Stimulated activated CD8-positive, alpha-beta memory T cell treated with anti-CD3 and anti-CD28 coated beads, Interleukin-12 subunit alpha, Interleukin-12 subunit beta, amount 100 ng/mL, for 4 hours (primary cell): ENCODE measurements at places on chromosomes 16 and 17.

- DNase-seq, result no peak
Measured at GRCh38 chr17:3559270-3559645, 1.6 kb upstream of the TRPV3 start.

- no peak for DNase-seq
Measured at GRCh38 chr16:3732171-3732570, 14.8 kb upstream of the TRAP1 start.

DNA sequence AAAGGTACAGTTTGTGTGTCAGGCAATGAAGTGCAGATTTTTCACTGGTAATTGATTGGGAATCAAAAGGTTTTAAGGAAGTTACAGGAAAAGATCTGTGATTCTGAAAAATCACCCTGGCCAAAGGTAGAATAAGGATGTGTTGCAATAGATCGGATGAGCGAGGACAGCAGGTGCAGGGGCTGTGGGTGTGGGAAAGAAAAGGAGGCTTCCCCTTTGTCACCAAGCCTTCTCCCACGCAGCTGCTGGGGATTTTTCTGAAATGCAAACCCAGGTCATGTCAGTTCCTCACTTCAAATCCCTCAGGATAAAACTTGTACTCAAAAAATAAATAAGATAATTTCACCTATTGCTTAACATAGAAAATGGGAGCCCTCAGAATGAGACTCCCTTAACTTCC, 47.9 kb upstream of the ARHGAP17 start:
- no peak for DNase-seq

DNA sequence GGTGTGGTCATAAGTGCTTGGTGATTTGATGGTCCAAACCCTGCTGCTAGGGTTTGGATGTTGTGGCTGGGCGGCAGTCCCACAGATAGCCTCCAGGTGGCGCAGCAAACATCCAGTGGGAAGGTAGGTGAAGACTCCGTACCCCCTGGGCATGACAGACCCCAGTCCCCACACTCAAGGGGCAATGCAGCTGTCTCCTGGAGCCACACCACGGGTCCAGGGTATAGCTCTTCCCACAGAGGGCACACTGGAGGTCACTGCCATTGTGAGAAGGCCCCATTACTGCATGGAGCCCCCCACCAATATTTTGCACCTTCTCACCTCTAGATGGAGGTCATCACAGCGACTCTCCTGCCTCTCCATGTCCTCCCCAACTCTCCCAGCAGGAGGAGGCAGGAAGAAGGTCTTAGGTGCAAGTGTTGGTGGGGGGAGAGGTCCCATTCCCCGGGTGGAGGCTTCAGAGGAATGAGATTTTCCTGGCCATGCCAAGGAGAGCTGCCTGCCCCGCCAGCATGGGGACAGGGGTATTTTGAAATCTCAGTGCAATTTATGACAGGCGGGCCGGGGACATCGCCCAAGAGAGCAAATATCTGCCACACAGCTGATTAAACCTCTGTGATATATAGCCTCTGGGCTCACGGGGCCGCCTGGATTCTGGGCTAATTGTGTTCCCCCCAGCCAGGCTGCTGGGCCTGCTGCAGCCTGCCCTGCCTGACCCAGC, 17.1 kb upstream of the C17orf113 start:
- DNase-seq, result peak; percentile 24

DNA sequence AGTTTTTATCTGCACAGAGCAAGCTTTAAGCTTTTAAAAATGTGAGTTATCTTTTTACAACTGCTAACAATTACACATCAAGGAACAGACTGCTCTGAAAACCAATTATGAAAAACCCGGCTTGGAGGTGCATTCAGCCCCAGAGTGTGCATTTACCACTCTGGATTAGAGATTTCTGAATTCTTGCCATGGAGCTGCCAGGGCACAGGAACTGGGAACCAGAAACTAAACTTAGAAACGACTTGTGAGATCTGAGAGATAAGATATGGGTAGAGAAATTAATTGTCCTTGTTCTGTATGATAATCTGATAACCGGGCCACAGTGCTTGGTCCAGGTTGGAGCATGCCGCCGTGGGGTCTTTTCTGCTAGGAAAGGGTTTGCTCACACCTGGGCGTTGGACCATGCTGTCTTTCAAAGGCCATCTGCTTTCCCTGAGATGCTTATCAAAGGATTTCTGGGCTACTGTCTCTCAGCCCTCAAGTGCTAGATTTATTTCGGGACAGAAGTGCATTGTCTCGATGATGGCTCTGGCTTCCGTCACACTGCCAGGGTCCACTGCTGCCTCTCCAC, 210.0 kb downstream of the MAF start:
- DNase-seq, result no peak

GRCh38 chr17:74164446-74165045, 38.9 kb upstream of the RPL38 start:
- DNase-seq, result no peak

DNA sequence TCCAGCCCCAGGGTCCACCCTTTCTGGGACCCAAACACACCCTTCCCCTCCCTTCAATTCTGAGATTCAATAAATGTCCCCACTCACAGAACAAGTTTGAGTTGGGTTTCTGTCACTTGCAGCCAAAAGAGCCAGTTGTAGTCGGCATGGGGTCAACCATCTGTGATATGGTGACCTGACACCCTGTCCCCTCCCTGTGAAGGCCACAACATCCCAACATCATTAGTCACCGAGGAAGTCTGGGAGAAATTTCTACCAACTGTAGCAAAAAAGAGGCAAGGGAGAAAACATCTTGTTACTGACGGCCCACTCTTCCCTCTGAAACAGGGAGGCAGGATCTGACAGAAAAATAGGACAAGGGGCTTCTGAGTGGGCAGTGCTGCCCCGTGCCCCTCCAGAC, 638 bp upstream of the LYZL6 start:
- no peak for DNase-seq

GRCh38 chr17:54944796-54945195, 23.7 kb downstream of the COX11 start:
- DNase-seq, result no peak

DNA sequence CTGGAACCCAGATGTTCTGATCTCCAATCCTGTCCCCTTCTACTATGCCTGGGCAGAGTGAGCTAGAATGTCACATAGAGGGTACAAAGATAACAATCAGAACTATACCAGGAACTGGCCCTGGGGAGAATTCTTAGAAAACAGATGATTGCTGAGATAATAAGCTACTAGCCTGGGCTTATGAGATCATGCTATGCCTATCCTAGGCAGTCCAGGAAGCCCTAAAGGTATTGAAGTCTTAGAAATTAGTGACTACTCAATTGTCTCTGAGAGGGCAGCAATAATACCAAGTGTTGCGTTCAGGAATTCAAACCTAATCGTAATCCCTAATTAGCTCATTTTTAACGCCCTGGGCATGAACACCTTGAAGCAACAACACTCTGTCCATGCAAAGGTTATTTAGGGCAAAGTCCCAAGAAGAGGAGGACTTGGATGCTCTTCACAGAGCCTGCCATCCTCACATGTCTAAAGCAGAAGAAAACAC, 77.1 kb downstream of the MMD start:
- no peak for DNase-seq

- DNase-seq, result no peak
Measured at GRCh38 chr16:67443265-67443664, 12.3 kb downstream of the HSD11B2 start.

GRCh38 chr16:66588981-66589713, 9.9 kb downstream of the CMTM2 start:
- peak; percentile 33 for DNase-seq

GRCh38 chr16:51407199-51407598, 256.1 kb upstream of the SALL1 start:
- no peak for DNase-seq

DNA sequence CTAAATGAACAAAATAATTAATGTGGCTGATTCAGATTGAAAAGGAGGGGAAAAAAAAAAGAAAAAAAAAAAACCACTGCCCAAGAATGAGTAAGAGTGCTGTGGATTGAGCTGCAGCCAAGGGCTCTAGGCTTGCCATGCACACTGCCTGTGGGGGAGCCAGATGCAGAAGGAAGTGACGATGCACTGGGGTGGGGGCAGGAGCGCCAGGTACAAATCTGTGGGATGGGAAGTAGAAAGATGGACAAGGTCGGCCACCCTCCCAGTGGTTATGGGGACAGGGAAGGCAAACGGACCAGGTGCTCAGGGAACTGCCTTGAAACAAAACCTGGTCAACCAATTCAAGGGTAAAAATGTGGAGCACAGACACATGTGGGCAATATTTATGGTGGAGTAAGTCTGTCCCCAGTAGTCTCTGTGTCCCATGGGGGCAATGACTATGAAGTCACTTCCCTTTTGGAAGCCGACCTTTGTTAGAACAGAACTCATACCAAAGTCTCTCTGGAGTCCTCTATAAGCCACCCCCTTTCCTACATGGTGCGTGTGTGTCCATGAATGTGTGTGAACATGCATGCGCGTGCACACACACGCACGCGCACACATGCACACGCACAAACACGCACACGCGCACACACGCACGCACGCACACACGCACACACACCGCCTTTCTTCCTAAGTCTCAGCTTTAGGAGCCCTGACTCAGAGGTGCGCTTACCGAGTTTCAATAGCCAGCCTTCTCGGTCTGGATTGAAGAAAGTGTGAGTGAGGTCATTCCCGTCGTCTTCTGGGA, 84.3 kb downstream of the CYTH1 start:
- no peak for DNase-seq

GRCh38 chr17:29746669-29747068, 124.0 kb upstream of the CORO6 start:
- no peak for DNase-seq

GRCh38 chr17:75970011-75970523, 8.9 kb downstream of the ACOX1 start:
- no peak for DNase-seq

- no peak for DNase-seq
Measured at GRCh38 chr16:56038564-56039098, 152.7 kb upstream of the GNAO1 start.

GRCh38 chr16:54280751-54281150, 5.8 kb downstream of the IRX3 start:
- DNase-seq, result no peak

DNA sequence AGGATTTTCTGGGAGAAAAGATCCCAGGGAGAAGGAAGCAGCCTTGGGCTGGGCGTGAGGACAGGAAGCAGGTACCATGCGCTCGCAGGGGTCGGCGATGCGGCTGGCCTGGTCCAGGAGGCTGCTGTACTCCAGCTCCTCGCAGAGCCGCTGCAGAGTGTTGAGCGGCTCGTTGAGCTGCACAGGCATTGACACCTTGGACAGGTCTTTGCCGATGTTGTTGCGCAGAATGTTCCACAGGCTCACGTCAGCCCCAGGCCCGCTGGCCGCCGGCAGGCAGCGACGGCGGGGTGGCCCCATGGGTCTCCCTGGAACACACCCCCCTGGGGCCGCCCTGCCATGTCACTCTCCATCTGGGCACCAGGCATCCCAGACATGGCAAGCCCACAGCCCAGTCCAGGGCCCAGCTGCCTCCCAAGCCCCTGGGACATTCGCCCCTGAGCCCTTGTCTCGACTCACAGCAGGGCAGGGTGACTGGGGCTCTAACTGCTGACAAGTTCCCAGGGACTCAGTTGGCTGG, 8.0 kb downstream of the OSBPL7 start:
- no peak for DNase-seq

GRCh38 chr16:10926094-10926493, 16.2 kb downstream of the DEXI start:
- no peak for DNase-seq

DNA sequence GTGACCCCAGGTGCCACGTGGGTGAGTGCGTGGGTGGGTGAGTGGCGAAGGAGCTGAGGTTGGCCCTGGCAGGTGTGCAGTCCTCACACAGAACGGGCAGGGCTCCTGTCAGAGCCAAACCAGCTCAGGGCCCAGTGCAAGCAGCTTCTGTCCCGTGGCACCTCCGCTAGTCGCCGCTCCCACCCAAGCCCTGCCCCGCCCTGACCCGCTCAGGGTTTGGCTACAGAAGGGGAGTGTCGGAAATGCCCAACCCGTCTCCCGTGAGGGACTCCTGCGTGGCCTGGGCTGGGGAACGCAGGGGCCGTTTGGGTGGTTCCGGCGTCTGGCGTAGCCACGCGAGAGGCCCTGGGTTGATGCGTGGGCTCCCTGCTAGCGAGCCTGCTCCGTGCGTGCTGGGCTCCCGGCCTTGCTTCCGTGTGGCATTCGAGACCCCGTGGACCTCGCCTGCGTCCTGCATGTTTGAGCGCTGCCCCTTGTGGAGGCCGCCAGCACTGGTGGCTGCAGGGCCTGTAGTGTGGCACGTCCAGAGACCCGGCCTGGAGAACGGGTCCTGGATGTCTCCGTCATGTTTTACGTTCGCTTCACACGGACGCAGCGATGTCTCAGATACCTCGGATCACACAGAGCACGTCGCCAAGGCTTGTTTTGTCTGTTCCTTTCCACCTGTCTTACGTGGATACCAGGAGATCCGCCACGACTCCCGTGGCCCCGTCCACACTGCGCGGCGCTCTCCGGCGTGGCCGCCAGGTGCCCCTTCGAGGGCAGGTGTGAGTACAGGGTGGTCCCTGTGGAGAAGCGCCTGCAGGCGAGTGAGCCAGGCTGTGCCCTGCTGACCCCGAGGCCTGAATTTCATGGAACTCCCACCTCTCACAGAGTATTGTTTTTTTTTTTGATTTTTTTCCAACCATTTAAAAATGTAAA, 10.2 kb downstream of the CAPN15 start:
- DNase-seq, result no peak

DNA sequence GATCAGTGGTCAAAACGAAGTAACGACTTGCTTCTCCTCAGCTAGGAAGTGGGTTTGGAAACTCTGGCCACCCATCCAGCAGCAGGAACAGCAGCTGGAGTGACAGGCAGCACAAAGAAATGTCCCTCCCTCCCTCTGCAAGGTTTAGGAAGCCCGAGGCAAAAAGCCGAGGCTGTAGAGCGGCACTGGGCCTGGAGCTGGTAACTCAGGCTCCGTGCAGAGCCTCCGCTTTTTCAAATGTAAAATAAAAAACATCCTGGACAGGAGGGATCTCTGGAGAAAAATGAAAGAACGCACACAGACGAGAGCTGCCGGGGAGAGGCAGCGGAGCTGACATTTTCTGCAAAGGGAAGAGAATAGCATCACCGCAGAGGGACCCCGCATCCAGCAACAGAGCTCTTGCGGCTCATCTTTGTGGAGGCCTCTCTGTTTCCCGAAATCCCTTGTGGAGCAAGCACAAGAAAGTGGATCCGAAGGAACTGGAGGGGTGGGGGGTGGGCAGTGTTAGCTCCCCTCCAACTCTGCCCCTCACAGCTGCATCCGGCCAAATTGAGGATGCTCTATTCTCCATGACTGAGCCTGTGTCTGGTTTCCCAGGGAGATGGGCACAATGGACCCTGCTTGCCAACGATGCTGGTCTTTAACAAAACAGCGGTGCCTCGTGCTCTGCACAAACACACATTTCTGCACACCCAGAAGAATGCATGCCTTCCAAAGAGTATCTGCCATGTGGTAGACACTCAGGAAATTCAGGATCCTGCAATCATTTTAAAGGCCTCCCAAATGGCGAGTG, 335.5 kb upstream of the ZFHX3 start:
- no peak for DNase-seq

DNA sequence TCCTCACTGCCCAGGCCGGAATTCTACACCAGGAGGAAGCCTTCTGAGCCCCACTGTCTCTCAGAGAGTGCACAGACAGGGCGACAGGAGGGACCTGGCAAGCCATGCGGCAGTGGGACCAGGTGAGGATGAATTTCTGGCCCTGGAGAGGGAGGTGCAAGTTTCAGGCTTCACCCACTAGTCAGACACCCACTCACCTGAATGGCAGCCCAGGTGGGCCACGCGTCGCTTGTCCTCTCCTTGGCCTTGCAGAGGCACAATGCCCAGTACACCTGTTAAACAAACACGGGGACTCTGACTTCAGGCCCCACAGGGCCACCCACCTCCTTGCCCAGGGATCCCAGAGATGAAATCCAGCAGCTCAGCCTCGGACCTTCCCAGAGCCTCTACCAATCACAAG, 4.2 kb downstream of the CORO7 start:
- DNase-seq, result no peak

- no peak for DNase-seq
Measured at GRCh38 chr17:37118366-37119137, 169.8 kb downstream of the AATF start.

GRCh38 chr16:19167710-19168370, at the start of gene SYT17:
Gene SYT17 (plus strand): TSS chr16:19168240. CDS start chr16:19168647, 407 bp downstream.
- DNase-seq, result no peak
